ENCODE measurements at places on chromosomes 3 and 15.
A peak's percentile ranks its signal among the peaks of the same experiment; 100 is the strongest.

- DNase-seq: no peak
Measured at GRCh38 chr15:42728972-42729371, 8.0 kb downstream of the CDAN1 start.

GRCh38 chr3:38985981-38986380 lies 65.8 kb downstream of the SCN11A start:
- peak; percentile 74 for DNase-seq

GRCh38 chr3:127817406-127817841 lies 4.9 kb downstream of the MGLL start:
- no peak for DNase-seq

DNA sequence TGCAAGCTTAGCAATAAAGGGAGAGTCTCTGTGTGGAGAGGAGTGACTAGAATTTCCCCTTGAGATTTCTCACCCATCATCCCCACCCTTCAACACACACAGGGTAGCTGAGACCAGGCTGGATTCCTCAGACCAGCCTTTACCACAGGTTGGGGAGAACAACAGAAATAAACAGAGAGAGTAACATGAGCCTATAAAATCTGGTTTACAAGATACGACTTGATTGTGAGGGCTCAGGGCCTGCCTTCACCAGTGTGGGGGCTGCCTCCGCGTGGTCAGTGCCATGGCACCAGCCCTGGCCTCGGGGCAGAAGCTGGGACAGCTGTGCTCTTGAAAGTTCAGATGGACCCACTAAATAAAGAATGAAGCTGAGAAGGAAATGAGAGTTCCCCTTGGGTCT lies 14.6 kb upstream of the MAGEF1 start:
- no peak for DNase-seq

GRCh38 chr3:152672320-152672649 lies 162.6 kb upstream of the P2RY1 start:
- DNase-seq: no peak

- peak; percentile 8 for DNase-seq
Measured at GRCh38 chr3:118809696-118810498, 224.7 kb downstream of the IGSF11 start.

- peak; percentile 61 for DNase-seq
Measured at GRCh38 chr15:65980824-65981456, 111.6 kb downstream of the RAB11A start.

- no peak for DNase-seq
Measured at GRCh38 chr3:112038863-112039262, 4.3 kb downstream of the TMPRSS7 start.

- DNase-seq: no peak
Measured at GRCh38 chr3:87004883-87005282, 13.9 kb upstream of the VGLL3 start.

GRCh38 chr3:100044369-100044768 lies 69.9 kb downstream of the FILIP1L start:
- DNase-seq: peak; percentile 81

DNA sequence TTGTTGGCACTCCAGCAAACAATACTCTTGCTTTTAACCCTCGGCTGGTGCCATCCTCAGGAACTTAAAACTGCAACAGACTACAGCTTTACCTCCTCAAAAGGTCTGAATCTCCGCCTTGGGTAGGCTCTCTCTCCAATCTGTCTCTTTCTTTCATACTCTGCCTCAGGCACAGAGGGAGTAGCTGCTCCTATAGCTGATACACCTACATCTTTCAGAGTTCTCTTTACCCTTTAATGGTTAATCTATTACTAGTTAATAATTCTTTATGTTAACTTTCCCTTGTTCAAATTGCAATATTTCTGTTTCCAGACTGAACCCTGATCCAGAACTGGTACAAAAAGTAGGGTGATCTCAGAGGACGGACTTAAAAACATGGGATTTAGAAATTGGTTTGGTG lies 66.2 kb downstream of the MAP4 start:
- no peak for DNase-seq

- no peak for DNase-seq
Measured at GRCh38 chr3:99506-99905, 97.1 kb upstream of the CHL1 start.

DNA sequence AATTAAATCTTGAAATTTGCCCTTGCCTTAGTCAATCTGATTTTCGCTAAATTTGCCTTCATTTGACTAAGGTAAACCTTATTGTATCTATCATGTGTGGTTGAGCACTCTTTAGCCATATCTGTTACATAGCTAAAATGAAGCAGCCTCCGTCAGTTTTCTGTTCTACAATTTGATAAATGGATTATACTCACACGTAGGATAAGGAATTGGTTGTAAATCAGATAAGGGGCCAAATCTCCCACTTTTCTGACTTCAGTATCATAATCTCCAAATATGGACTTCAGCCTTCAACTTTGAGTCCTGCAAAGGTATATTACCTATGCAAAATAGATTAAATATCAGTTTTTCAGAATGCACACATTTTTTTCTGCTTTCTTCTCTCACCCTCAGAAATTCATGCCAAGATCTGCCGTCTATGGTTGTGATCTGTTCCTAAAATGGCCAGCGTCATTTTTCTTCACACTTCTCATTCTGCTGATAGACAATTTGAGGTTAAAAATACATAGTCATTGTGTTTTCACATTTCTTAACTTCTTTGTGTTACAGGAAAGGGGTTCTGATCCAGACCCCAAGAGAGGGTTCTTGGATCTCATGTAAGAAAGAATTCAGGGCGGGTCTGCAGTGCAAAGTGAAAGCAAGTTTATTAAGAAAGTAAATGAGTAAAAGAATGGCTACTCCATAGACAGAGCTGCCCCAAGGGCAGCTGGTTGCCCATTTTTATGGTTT lies 36.9 kb downstream of the RAB8B start:
- DNase-seq: no peak

GRCh38 chr3:15099364-15100098 lies 583 bp upstream of the RBSN start:
- no peak for DNase-seq

- DNase-seq: peak; percentile 69
Measured at GRCh38 chr3:46987743-46988401, 8.4 kb downstream of the NBEAL2 start.

DNA sequence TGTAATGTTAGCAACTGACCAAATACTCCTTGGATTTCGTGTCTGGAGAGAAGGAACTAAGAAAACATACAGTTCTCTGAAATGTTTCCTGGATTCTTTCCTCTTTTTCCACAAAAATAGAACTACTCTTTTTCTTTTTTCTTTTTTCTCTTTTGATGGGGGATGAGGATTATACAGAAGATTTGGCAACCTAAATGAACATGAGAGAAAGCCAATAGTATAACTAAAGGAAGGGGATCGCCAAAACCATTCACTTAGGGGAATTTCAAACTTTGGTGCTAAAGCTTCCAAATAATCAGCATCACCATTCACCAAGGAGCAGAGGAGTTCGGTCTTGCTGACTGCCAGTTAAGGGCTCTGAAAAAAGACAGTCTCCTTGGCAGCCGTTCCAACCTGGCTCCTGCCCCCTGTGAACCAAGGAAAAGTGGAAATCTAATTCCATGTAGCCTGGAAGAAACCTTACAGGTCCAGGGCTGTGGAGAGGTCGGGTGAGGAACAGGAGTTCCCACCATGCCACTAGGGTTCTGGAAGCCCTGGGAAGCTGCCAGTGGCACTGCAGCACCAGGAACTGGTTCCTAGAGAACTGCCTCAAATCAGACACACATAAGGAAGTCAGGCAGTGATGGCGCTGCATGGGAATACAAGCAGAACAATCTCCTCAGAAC lies 176.9 kb downstream of the TNIK start:
- DNase-seq: no peak

DNA sequence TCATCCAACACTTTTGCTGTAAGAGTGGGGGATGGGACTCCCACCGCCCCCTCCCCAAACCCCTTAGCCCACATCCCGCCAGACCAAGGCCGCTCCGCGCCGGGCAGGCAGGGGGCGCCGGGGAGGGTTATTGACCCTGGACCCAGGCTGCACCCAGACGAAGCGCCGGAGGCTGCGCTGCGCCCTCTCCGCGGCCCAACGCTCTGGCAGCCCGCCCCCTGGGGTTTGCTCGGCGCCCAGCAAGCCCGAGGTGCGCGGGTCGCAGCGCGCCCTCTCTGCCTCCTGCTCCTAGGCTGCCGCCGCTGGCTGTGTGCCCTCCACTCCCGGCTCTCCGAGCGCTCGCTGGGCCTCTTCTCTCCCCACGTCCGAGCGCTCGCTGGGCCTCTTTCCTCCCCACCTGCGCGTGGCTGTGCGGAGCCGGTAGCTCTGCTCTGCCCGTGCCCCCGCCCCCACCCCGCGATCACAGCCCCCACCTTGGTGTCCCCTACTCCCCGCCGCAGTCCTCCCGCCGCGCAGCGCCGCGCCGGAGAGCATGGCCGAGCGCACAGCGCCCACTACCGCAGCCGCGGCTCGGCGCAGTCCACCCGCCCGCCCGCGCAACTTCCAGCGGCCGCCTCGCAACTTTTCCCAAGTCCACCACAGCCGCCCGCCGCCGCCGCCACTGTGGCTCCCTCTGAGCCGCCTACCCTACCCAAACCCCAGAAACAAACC lies 1.2 kb downstream of the MECOM start:
- DNase-seq: peak; percentile 52

DNA sequence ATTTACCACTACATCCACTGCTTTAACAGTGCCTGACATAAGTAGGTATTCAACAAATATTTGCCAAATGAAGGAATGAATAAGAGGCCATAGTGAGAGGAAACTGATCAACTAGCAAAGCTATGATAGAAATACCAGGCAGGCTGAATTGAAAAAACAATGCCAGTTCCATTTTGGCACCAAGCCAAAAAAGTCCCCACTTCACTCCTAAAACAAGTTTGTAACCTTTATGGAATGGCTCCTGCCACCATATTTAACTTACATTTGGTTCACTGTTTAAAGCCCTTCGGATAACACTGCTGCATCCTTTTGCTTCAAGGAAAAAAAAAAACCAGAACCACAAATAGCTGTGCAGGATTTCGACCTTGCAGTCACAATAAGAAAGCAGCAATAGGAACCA lies 166.1 kb downstream of the FRMD5 start:
- no peak for DNase-seq

GRCh38 chr3:128800241-128801187 lies 74.5 kb downstream of the RAB7A start:
- DNase-seq: peak; percentile 41

- no peak for DNase-seq
Measured at GRCh38 chr3:183259087-183259486, 6.0 kb downstream of the B3GNT5 start.

- DNase-seq: no peak
Measured at GRCh38 chr3:52315977-52316764, at the start of gene DNAH1. DNAH1 (plus strand) TSS chr3:52316319; CDS start chr3:52322443, 6,124 bp downstream.

GRCh38 chr3:111277226-111277625 lies 205.6 kb downstream of the NECTIN3 start:
- no peak for DNase-seq

- DNase-seq: no peak
Measured at GRCh38 chr3:101039285-101039684, 46.1 kb upstream of the ABI3BP start.
